ENCODE measurements at places on chromosomes 3 and 15. TPM values are rescaled to one million over a fixed set of nuclear protein-coding genes. Genes with fewer than 3 reads are reported as not detected.

GRCh38 chr3:140617135-140617534 is 60.7 kb upstream of the TRIM42 start:
- no peak for DNase-seq

DNA sequence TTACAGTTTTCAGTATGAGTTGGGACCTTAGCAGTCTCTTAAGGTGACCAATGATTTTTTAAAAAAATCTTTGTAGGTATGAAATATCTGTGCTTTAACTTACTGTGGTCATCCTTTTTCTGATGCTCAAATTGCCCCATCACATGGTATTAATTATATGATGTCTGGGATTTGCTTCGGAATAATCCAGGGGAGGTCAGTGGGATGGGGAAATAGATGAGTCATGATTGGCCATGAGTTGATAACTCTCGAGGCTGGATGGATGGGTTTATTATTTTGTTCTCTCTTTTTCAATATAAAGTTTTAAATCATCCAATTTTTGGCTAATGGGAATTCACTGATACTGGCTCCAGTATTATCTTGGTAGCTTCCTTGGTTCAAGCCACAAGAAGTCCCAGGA is 370.3 kb upstream of the TPM1 start:
- no peak for DNase-seq

DNA sequence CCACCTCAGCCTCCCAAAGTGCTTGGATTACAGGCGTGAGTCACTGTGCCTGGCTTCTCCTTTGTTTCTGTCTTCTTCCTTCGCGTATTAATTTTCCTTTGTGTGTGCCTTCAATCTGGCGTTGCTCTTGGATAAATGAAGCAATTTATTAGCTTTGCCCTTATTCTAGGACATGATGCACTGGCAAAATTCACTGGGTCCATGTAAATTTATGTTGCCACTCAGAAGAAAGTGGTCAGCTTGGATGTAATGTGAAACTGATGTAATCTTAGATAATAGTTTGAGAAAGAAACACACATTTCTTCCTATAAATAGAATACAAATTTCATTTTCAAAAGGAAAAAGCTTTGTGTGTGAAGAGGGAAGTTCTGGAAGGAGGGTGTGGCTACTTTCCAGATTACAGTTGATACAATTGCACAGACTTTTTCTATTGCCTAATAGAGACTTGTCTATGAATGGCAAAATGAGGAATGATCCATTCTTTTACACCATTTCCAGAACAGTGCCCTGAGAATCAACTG is 23.3 kb upstream of the ATP1B3 start:
- no peak for DNase-seq

Gene FMN1
- total RNA-seq, result 8.9 TPM

Gene ALG3
- 22.6 TPM for total RNA-seq

All from CD4-positive, CD25-positive, alpha-beta regulatory T cell (primary cell).